Umbilical cord (tissue), 2 donors: ENCODE measurements at places on chromosomes 4 and X. TPM values are rescaled to one million over a fixed set of nuclear protein-coding genes. Genes with fewer than 3 reads are reported as not detected.

DNA sequence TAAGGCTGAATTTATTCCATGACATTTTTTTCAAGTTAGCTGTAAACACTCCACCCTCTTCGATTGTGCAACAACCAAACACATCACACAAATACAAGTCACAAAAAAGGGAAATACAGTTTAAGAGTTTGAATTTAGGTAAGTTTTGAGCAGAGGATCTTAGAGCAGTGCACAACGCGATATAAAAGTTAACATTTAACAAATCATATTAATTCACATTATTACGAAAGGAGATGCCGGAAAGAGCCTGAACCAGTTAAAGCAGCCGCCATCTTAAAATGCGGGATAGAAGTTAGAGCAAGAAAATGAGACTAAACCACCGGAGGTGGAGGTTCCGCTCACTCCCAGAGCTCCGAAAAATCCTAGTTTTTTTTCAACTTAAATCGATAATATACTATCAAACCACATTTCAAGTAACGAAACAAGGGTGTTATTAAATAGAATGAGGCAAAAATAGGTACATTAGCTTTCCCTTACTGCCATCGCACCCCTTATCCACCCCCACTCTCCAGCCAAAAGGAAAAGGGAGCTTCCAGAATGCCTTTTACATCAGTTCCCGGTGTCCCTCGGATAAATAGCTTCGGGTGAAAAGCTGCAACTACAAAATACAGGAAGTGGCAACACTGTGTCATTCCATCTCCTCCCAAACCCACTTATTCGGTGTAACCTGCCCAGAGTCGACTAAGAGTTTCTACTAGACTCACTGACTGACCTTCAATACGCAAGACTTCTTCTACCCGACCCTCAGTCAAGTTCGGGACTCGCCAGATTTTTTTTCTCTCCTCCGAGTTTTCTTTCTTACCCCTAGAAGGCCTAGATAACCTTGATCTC, 1.9 kb downstream of the UBE2D3 start:
- peak; percentile 83 for DNase-seq

DNA sequence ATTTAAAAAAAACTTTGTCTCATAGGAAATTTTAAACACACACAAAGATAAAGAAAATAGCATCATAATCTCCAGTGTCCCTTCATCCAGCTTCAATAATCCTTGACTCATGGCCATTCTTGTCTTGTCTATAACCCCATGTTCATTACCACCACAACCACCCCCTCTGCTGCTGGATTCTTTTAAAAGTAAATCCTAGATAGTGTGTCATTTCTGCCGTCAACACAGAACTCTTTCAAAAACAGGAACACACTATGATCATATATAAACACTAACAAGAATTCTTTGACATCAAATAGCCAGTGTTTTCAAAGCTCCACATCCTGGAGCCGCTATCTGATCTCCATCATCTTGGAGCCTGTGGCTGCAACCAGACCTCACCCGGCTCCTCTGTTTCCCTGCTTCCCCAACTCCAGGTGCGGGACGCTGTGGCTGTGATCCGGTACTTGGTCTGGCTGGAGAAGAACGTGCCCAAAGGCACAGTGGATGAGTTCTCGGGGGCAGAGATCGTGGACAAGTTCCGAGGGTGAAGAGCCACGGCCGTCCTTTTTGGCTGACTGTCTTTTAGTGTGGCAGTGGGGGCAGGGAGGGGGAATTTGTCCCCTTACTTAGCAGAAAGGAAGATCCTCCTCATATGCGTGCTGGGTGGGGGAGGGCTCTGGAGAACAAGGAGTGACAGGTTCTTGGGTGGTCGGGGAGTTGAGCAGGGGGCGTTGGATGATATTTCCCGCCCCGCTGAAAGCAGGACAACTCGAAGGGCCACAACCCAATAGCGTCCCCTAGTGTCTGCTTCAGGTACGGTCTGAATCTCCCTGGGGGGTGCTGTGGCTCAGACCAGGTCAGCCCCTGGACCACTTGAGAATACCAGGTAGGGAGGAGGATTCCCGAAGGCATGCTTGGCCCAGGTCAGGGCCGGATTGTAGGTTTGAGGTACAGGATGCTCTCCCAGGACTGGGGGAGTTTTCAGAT, 15.6 kb downstream of the XPNPEP2 start:
- DNase-seq: no peak

The HNRNPH2 gene
- 54.2 TPM for total RNA-seq

DNA sequence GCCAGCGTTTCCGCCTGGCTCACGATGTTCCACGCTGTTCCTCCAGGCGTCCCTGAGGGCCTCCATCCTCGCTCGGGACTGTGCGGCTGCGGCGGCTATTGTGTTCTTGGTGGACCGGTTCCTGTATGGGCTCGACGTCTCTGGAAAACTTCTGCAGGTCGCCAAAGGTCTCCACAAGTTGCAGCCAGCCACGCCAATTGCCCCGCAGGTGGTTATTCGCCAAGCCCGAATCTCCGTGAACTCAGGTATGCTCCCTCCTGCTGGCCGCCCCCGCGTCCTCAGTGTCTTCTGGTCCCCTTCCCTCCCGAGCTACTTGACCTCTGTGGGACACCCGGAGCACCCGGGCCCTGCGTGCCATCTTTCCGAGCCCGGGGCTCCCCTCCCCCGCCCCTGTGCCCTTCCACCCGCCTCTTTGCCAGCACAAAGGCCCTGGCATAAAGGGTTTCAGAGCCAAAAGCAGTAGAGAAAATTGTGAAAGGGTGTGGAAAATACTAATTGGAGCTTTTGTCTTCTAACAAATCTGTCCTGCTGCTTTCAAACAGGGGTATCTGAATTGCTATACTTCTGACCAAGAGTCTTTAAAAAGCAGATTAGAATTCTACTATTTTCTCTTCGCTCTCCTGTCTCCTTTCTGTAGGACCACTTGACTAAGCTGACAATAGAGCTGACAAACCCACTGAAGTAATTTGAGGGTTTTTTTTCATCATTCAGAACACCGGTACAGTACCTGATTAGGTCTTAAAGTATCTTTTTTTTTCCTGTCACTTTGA, 104.0 kb downstream of the NEUROG2 start:
- no peak for DNase-seq

- peak; percentile 52 for DNase-seq
These were observed 276.0 kb upstream of the TET2 start for GRCh38 chr4:104870495-104871233.

The ZCCHC18 gene
- 1.7 TPM for total RNA-seq

The CSAG1 gene
- 2.6 TPM for total RNA-seq

The CFP gene
- 0.96 TPM for total RNA-seq

- DNase-seq: no peak
These were observed 111.4 kb downstream of the LUZP4 start for GRCh38 chrX:115400960-115401359.

DNA sequence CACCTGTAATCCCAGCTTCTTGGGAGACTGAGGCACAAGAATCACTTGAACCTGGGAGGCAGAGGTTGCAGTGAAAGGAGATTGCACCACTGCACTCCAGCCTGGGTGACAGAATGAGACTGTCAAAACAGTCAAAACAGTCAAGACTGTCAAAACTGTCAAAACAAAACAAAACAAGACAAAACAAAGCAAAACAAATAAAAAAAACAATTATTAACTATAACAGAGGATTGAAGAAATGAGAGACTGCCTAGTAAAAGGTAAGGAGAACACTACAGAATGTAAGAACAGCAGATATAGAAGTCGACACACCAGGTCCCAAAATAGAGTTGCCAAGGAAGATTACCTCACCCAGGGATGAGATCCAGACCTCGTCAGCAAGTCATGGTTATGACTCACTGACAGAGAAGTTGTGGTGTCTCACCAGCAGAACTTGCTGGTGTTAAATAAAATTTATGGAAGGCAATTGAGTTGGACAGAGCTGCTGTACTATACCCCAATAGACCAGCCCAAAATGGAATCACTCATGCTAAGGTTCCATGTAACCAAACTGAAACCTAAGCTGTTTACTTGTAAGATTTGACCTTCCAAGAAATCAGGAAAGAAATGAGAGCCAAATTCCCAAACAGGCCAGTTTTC, 32.1 kb upstream of the GK start:
- DNase-seq: peak; percentile 72

DNA sequence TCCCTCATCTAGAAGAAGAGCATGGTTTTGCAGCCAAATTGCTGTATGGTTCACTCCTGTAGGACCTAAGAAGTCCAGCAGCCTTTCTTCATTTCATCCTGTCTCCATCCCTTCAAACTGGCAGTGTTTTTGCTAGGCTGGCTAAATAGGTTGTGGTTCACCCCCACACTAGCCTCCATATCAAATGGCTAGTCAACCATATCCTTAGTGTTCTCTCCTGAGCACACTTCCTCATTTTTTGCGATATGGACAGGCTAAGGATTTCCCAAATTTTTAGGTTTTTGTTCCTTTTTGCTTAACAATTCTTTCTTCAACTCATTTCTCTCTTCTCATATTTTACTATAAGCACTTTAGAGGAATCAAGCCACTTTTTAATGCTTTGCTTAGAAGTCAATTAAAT, 98.8 kb upstream of the NOCT start:
- DNase-seq: no peak

The ZMYM3 gene
- total RNA-seq: 14.2 TPM

GRCh38 chrX:78326401-78326800, 1.0 kb downstream of the CYSLTR1 start:
- DNase-seq: no peak

GRCh38 chr4:95541889-95542607, 6.7 kb downstream of the UNC5C start:
- no peak for DNase-seq

GRCh38 chr4:115274545-115274944, 161.1 kb upstream of the NDST4 start:
- DNase-seq: no peak

DNA sequence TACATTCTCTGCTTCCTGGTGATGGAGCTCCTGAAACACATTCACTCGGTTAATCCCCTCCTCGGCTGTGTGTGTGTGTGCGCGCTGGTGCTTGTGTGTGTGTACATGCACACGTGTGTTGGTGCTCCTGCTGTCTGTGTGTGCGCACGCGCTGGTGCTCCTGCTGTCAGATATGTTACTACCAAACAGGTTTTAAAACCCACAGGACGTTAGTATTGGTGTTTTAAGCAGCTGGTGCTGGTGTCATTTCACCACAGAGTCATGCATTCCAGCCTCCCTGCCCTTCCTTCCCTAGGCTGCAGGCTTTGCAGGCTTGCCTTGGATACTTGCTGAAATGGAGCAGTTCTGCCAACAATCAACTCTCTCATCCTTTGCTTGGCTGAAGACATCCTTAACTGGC, 48.1 kb upstream of the CPLX1 start:
- no peak for DNase-seq

DNA sequence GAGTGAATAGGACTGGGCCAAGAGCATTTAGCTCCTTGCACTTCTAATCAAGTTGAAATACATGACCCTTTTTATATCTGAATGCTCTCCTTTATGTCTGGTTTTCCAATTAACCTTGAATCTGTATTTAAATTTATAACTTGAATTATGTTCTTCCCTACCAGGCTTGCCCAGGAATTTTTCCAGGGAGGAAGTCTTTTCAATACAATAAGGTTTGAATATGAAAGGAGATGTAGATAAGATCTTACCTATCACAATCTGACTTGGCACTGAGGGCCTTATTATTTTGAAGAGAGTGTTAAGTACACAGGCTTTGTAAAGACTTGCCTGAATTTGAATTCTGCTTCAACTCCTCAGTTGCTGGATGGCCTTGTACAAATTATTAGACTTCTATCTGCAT, 555.7 kb downstream of the PCDH7 start:
- no peak for DNase-seq

DNA sequence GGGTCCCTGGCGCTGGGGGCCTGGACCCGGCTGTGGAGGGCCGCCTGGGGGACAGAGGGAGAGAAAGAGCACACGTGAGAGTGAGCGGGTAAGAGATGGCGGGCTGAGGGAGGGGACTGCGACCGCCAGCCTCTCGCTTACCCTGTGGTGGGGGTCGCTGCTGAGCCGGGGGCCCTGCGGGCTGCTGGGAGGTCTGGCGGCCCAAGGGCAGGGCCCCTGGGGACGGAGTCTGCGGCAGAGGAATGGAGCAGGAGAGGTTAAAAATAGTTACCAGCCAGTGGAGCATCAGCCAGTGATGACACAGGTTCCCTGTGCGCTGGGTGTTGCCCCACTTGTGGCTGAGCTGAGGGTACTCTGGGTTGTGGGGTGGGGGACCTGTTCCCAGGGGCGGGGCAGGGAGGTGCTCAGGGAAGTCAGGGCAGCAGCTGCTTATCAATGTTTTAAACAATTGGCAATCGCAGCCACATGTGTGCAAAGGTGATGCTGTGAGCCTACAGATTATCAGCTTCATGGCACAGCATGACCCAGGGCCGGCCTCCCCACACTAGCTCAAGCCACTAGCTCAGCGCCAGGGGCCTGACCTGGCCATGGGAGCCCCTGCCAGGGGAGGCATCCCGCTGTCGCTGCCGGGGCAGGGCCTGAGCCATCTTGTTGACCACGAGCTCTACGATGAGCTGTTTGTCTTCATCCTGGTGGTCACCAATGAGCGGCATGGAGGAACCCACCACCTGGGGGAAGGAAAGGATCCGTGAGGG, 7.5 kb upstream of the TIMP1 start:
- peak; percentile 34 for DNase-seq

The S100G gene
- total RNA-seq: not detected

The CFAP99 gene
- total RNA-seq: not detected

GRCh38 chr4:56513517-56513916, 7.9 kb downstream of the ARL9 start:
- DNase-seq: no peak

DNA sequence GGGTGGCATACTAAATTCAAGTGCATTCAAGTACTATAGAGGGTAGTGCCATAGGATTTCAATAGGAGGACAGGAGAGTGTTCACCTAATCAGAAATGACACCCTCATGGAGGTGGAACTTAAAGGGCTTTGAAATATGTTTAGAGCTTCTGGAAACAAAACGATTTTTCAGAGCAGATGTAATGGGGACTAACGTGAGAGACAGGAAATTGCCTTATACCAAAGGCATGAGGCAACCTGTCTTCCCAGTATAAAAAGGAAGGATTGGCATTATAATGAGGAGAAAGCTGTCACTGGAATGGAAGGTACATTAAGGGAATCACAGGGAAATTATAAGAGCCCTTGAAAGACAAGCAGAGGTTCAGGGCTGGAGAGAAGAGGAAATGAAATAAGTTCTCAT, 116.3 kb upstream of the PNPLA4 start:
- no peak for DNase-seq

DNA sequence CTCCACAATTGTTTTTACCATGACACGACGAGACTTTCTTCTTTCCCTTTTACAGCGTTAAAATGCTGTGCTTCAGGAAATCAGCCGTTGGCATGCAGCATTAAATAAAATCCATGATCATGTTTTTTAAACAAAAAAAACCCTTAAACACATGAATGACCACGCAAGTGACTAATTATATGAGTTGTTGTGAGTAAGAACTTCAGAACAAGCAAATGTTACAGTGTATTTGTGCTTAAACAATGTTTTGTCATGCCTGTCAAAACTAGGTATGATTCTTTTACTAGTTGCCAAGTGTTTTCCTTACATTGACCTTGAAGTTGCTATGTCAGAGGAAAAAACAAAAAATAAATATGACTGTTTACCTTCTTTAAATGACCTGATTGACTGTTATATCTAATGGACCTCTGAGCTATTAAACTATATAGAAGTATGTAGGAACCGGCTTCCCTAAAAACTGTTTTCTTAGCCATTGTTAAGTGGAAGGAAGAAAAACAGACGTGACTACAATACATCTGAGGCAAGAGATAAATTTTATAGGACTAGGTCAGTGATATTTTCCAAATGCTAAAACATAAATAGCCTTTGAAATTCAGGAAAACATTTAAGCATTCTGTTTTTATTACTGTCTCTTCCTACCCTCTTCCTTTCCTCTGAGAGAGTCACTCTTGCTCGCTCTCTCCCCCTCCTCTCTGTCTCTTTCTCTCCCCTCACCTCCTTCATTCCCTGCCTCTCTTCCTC, 197.1 kb downstream of the PALLD start:
- DNase-seq: no peak

The CLDN34 gene
- not detected for total RNA-seq

The FRAS1 gene
- total RNA-seq: 47.7 TPM

- DNase-seq: no peak
These were observed 71.0 kb downstream of the RAPGEF2 start for GRCh38 chr4:159173886-159174285.
